Ureter (tissue), 1 donor: ENCODE measurements at places on chromosomes 11 and 22. TPM values are rescaled to one million over a fixed set of nuclear protein-coding genes. Genes with fewer than 3 reads are reported as not detected.
A peak's percentile ranks its signal among the peaks of the same experiment; 100 is the strongest.

- DNase-seq, result no peak
These were observed 5.9 kb upstream of the PEX26 start for GRCh38 chr22:18071968-18072310.

DNA sequence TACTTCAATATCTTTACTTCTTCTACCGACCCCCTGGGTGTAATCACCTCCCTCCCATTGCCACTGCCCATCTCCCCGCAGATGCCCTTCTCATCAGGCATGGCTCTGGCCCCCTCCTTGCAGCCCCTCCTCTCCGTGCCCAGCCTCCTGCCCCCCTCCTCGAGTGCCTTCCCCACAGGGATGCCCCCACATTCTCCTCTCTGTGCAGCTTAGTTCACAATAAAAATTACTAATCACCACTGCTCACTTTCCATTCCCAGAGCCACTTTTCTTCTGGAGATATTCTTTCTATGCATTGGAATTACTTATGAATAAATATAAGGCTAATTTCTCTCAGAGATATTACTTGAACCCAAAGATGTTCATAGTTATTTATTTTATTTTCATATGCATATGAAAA, 22.1 kb downstream of the IFITM10 start:
- peak; percentile 19 for DNase-seq

Gene SLC22A9
- not detected for total RNA-seq

DNA sequence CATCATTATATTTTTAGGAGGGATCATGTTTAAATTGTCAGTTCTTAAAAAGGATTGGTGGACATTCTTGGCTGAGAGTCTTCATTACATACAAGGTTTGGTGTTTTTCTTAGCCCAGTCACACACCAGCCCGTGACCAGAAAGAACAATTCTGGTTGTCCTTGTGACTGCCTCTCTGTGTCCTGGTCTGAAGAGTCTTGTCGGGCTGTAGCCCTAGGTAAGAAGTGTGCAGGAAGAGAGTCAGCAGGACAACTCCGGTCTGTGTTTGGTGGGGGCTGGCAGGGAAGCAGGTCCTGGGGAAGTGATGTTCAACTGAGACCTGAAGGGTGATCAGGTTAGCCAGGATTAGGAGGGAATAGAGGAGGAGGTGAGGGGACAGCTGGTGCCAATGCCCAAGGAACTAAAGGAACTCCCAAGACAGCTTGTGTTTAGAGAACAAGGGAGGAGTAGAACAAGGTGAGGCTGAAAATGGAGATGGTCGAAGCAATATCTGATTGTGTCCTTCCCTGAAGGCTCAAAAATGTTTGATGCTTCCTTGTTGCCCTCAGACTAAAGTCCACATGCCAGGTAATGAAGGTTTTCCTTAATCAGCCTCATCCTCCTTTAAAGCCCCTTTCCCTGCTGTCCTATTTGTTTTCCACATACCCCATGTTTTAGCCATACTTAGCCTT, 65.3 kb upstream of the ADORA2A start:
- no peak for DNase-seq

Gene CDCA5
- total RNA-seq, result 1.9 TPM

Gene HNRNPUL2
- total RNA-seq, result 50.4 TPM

DNA sequence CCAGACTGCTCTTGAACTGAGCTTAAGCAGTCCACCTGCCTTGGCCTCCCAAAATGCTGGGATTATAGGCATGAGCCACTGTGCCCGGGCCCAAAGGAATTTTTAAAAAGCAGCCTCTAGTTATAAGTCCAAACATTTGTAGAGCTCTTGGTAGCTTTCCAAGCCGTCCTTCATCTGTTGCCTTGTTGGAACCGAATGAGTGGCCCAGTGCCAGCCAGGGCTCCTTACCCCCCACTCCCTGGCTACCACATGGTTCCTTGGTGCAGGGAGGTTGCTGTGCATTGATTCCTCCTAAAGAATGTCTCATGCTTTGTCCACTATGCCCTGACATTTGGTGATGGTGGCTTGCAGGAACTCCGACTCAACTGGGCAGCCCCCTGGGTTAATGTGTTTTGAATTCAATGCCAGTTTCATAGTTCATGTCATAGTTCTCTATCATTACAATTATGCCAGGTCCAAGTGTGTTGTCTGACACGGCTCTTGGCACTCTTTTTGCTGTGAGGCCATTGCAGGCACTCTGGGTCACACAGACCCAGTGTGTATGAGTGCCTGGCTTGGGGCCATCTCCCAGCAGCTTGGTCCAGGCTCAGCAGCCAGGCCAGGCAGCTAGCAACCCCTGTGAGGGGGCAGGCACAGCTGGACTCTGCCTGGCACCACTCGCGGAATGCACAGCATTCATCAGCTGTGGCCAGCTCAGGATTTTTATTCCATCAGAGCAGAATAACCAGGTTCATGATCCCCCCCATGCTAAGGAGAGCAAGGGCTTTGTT, 13.3 kb upstream of the MICALL1 start:
- DNase-seq, result no peak

DNA sequence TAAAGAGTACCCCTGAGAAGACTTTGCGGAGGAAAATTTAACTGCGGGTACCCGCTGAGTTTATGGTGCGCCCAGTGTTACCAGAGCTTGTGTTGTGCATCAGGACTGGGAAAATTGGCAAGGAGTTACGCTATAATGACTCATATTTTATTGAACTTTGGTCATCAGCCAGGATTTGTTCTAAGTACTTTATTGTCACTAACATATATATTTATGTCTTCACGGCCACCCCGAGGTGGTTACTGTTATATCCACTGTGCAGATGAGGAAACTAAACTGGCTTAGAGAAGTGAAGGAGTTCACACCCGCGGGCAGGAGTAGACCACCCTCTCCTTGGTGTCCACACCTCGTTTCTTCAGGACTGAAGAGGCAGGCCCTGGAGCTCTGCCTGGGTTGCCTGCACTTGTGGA, 667 bp downstream of the ACCS start:
- no peak for DNase-seq

DNA sequence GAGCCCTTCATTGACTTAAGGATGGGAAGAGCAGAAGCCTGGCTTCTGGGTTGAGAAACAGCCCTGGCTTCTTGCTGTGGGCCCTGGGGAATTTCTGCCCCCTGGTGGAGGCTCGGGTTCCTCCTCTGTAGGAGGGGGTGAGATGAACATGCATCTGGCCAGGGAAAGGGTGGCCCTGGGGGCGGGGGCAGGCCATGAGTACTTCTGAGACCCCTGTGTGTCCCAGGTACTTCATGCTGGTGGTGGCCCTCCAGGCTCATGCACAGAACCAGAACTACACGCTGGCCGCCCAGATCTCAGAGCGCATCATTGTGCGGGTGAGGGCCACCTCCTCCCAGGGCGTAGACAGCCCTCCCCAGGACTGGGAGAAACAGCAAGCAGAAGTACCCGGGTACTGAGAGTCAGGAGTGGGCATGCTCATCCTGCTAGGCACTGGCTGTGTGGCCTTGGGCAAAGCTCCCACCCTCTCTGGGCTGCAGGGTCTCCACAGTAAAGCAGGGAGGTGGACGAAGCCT, 15.8 kb downstream of the TMEM258 start:
- DNase-seq, result no peak

Gene C1QTNF4
- 1.4 TPM for total RNA-seq

Gene NEFH
- total RNA-seq, result 0.86 TPM

DNA sequence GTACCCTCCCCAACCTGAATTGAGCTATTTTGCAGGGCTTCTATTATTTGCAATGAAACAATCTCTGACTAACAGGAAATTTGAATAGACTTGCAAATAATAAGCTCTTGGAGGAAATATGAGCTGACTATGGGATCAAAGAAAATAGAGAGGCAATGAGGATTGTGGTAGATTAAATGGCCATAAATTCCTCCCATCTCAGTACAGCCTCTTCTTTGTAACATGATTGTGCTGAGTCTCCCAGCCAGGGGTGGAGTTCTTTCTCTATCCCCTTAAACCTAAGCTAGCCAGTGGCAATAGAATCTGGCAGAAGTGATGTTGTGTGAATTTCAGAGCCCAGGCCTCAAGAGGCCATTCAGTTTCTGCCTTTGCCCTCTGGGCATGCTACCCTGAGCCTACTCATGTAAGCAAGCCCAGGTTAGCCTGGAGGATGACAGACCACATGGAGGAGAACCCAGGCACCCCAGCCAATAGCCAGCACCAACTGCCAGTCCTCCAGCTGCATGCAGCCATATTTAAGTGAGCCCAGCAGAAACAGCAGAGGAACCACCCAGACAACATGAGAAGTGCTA, 86.8 kb upstream of the TP53I11 start:
- no peak for DNase-seq

DNA sequence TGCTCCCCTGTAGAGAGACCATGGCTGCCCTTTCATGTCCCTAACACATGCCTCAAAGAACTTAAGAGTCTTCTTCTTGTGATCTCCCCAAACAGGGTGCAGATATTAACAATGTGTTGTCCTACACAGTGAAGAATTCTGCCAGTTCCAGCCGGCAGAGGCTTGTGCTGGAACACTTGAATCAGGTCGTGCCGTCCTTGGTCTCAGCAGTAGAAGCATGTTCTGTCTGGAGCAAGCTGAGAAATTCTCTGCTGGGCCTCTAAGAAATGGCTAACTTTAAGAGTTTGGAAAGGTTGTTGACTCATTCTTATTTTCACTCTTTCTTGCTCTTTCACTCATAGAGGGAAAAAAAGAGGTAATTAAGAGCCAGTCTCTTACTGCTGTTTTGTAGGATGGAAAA, 71.1 kb upstream of the SLC25A18 start:
- DNase-seq, result no peak

DNA sequence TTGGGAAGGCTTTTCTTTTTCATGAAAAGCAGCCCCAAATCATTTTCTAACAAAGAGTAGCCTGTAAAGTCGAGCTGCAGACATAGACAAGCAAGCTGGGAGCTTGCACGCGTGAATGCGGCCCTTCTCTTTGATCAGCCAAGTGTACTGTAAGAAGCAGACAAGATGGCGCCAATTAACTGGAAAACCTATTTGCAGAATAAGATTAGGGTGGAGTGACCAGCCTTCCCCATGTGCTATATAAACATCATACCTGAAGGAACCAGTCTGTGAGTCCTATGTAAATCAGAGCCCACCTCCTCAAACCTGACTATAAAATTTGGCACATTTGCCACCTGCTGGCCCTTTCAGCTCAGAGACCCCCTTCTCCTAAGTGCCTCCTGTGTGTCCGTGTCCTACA, 982.7 kb downstream of the OPCML start:
- no peak for DNase-seq

DNA sequence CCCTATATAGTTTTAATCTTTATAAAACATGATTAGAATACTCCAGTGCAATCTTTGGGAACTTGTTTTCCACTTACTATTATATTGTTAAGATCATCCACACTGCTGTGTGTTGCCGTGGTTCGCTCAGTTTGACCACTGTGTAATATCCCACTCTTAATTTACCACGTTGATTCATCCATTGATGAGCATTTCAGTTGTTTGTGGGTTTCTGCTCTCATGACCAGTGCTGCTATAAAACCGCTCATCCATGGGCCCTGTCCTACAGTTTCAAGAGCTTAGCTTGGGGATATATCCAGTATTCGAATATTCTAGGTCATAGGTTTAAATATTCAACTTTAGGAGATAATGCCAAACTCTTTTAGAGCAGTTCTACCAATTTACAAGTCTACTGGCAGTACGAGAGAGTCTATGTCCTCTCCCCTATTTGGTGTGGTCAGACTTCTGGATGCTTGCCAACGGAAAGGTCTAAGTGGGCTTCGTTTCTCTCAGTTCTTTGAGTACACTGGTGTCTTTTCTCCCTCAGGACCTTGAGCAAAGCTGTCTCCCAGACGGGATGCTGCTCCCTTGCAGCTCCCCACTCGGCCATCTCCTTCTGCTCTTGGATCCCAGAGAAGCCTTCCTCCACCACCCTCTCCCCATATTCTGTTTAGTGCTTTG, 94.9 kb upstream of the ALX4 start:
- DNase-seq, result no peak

Gene MLC1
- total RNA-seq, result 0.34 TPM

Gene CRKL
- 64.8 TPM for total RNA-seq

Gene SF3B2
- total RNA-seq, result 156 TPM

Gene TP53I11
- total RNA-seq, result 67.7 TPM

Gene KREMEN1
- 16.5 TPM for total RNA-seq

- no peak for DNase-seq
These were observed 101.4 kb downstream of the PARVA start for GRCh38 chr11:12478743-12479142.

Gene SYT7
- total RNA-seq, result 6.7 TPM

- peak; percentile 69 for DNase-seq
These were observed 35.5 kb upstream of the ST14 start for GRCh38 chr11:130124096-130124495.
